ENCODE measurements at places on chromosomes 12 and 14.

DNA sequence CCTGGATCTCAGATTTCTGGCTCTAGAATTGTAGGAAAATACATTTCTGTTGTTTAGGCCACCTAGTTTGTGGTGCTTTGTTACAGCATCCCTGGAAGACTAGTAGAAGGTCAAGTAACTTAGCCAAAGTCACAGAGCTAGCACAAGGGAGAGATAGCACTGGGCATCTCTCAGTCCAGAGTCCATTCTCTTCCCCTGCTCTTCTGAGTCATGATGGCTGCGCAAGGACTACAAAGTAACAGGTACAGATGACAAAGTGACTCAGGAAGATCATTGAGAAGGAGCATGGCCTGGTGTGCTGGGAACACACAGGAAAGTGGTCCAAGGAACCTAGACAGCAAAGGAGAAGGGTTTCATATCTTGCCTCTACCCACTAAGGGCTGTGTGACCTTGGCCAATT is 19.3 kb downstream of the SLC17A8 start:
- DNase-seq, result no peak

DNA sequence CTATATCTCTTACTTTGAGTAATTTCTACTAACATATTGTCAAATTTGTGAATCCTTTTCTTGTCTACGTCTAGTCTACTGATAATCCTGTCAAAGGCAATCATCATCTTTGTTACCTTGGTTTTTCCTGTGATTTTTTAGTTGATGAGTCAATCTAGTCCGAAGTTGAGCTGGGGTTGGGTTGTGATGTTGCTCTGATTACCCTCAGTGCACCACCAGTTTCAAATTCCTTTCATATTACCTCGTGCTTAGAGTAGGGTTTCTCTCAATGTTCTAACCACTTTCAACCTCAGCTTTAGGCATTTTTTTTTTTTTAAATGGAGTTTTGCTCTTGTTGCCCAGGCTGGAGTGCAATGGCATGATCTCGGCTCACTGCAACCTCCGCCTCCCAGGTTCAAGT is 186.8 kb downstream of the BTG1 start:
- no peak for DNase-seq

GRCh38 chr12:110698171-110698902 is 9.4 kb upstream of the HVCN1 start:
- peak; percentile 81 for DNase-seq

DNA sequence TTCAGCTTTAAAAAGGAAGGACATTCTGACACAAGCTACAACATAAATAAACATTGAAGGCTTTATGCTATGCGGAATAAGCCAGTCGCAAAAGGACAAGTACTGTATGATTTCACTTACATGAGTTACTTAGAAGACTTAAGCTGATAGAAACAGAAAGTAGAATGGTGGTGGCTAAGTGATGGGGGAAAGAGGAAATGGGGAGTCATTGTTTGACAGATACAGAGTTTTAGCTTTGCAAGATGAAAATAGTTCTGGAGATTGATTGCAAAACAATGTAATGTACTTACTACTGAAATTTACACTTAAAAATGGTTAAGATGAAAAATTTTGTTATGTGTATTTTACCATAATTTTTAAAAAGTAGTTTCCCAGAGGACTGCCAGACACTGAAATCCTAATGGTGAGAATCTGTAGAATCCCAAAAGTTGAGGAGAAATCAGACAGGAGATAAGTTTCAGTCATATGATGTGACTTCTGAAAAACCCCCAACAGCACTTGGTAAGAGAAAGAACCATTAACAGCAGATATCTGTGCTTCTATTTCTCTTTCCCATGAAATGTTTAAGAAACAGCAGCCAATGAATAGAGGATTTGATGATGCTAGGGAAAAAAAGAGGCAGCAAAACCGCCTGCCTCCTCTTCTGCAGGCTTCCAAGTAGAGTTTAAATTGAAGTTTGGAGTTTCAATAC is 16.6 kb upstream of the CLEC2A start:
- DNase-seq, result peak; percentile 25

GRCh38 chr12:90808568-90808967 is 146.4 kb downstream of the CCER1 start:
- DNase-seq, result no peak

DNA sequence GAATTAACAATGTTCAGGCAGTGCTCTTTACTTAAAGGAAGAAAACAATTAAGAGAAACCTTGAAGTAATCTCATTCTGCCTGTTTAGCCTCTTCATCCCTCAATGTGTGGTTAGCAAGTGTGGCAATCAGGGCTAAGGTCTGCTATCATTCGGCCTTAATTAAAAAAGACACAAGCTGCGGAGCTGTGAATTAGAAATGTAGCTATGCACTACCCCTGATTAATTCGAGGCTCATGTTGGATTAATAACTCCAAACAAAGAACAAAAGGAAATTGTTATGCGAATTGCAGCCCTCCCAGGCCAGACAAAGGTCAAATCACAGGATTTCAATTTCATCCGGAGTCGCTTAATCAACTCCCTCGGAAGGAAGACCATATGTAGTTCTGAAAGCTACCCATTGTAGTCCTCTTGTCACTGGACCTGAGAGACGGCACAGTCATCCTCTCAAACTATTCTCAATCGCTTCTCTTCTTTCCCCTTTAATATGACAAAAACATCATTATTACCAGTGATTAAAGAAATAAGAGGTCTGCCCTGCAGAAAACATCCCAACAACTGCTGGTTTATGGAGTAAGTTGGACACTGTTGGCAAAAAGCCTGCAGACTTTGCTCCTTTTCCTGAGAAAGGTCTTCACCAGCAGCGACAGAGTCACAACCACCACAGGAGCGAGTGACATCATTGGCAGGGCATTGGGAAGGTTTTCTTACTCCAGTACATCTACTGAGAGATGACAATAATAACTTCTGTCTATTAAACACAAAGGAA is 71.1 kb upstream of the SOX5 start:
- no peak for DNase-seq

DNA sequence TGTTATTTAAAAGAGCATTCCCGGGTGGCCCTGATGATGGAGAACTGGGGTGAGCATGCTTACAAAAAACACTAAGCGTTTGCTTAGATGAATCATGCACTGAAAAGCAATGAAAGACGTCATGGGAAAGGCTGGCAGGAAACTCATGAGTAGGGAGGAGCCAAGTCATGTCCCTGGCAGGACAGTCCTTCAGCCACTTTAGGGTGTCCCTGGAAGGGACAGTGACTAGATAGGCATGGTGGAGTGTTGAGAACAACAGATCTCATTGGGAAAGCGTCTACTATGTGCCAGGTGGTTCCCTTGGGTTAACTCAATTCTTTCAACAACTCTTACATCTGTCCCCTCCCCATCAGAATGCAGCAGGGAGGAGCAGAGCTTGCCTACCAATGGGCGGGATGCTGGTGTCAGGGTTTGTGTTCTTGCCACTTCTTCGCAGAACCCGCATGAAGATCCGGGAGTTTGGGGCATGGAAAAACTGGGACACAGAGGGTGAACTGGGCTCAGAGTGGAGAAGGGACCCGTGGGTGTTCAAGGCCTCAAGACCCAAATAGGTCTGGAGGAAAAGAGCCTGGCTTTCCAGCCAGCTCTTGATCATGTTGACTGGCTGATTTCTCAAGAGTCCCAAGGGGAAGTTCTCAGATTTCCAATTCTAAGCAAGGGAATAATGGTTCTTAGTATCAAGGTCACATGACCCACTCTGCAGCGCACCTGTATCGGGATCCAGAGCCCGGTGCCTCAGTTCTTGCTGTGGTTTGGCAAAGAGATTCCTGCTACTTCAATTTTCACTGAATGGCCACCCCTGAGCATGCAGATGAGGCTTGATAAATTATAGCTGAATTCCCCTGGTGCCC is 653.9 kb upstream of the TBX3 start:
- no peak for DNase-seq

GRCh38 chr12:96427269-96427729 is 27.1 kb upstream of the CDK17 start:
- no peak for DNase-seq
